ENCODE measurements at places on chromosomes 1 and 21.

GRCh38 chr1:38454236-38454635 is 405.3 kb downstream of the RRAGC start:
- DNase-seq, result no peak

GRCh38 chr1:176884286-176884685 is 280.2 kb downstream of the ASTN1 start:
- DNase-seq, result no peak

DNA sequence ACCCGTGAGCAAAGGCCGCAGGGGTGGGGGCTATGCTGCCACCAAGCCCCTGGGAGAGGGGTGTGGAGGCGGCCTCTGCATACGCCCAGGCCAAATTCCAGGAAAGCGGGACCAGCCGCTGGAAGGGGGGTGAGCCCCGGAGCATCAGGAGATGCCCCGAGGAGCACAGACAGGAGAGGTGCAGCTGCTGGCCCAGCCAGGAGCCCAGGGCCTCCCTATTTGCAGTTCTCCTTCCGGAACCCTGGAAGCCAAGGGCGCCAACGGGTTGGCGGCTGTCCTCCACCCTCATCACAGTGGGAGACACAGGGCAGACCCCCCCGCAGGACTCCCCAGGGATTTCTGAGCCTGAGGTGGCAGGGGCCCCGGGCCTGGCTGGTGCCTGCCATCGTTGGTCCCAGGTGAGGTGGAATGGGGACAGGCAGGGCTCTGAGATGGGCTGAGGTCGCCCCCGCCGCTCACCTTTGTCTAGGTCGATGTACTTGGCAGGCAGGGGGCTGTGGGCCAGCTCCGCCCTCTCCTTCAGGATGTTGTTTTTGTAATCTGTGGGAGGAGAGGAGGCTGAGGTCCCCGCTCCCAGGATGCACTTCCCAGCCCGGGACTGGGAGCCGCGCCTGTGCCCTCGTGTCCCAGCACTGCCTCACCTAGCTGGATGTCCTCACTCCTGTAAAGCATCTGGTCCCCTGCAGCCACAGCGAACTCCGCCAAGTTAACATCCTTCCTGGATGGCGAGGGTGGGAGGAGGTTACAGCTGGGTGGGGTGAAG is 4.4 kb upstream of the DVL1 start:
- DNase-seq, result no peak

GRCh38 chr1:58573705-58574591 is 3.1 kb downstream of the TACSTD2 start:
- DNase-seq, result no peak

DNA sequence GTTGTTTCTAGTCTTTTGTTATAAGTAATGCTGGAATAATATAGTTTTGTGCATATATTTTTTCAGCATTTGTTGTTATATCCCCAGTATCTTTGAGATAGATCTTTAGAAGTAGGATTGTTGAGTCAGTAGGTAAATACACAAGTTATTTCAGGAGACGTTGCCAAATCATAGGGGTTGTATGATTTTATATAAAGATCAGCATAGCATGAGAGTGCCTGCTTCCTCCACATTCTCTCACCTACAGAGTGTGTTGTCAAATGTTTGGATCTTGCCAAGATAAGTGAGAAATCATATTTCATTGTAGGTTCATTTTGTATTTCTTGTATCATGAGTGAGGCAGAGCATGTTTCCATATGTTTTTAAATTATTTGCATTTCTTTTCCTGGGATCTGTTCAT is 24.6 kb downstream of the MIA3 start:
- no peak for DNase-seq

Measured in psoas muscle (tissue), 8 donors.